ENCODE measurements at places on chromosomes 2 and 18.

DNA sequence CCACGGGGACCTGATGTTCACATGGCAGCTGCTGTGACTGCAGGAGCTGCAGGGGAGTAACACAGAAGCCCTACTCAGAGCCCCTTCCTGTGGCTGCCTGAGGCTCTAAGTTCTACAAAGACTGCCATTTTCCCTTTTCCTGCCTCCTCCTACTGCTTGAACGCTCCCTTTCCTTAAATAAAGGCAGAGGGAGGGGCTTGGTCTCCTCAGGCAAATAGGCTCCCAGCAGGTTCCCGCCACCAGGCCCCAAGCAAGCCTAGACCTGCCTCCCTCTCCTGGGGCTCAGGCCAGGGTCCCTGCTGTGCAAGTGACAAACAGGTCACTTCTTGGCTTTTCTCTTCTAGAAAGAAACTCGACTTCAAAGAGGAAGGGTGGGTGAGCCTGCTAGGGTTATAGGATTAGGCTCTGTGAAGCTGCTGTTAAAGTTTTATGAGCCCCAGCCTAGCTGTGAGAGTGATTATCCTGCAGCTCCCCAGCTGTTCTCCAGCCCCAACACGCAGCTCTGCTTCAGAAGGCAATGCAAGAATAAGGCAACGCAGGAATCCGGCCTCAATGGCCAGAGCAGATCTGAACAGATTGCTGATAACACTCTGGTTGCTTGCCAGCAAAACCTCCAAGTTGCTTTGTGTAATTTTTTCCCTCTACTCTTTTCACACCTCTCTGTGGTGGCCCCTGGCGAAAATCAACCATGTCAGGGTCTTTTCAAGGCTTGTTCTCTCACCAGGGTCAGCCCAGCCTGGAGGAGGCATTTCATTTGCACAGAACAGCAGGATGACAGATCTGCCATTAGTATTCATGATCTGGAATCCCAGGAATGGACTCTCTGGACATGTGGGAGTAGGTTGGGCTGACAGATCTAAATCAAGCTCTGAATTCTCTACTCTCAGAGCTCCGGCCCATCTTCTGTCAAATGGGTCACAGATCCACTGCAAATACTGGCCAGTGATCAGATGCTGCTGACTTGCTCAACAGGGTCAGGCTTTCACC is 71.3 kb downstream of the MRO start:
- no peak for DNase-seq

DNA sequence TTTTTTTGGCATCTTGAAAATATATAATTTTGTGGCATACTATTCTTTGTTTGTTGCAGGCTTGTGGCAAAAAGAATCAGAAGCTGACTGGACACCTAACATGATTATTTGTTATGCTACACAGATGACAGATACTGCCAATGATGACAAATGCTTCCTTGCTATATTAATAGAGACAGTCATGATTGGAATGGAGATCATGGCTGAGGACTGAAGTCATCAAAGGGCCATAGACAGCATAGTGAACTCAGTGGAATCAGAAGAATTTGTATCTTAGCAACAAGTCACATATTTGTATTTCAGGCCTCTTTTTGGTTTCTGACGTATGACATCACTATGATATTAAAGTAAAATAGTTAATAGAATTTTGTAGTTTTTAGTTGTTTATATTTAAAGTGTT is 1003.8 kb upstream of the DDX18 start:
- DNase-seq = no peak

DNA sequence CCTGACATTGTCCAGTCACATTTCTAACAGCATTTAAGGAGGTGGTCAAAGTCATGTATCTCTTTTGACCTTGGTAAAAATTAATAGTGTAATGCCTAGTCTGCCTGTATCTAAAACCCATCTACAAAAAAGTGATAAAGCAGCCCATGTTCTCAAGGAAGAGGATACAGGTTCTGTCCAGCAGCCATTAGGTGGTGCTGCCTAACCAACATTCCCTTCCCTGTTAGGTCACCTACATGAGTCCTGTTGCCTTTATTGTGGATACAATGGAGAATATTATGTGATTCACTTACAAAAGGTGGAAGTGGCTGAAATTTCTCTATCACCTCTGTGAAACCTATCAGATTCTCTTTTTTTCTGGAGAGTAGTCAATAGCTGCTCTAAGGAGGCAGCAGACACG is 52.5 kb downstream of the AQP4 start:
- DNase-seq = no peak

- DNase-seq = no peak
These were observed 41.7 kb upstream of the ELOA2 start for GRCh38 chr18:47077111-47077510.

DNA sequence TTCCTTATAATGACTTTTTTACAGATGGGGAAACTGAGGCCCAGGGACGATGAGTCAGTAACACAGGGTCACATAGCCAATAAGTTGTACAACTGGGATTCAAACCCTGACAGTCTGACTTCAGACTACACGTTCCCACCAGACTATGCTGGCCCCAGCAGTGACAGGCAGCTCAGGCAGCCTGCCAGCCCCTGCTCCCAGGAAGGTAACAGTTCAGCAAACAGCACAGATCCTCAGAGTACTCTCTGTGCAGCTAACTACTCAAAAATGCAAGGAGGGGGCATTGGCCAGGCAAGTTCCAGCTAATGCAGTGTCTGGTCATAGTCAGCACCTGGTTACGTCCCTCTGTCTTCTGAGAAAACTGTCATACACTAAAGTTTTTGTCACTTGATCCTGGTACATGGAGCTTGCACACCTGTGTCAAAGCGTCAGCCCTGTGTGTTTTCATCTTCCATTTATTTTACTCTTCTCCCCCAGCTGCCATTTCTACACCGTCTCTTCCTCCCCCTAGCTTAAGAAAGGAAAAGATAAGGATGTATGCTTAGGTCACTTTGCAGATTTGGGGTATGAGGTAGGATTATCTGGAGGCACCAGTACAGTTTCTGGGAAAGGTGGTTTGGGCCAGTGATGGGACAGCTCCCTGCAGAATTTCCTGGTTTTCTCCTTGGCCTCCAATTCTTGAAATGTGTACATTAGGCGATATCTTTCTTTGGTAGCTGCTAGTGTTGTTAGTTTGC is 4.5 kb downstream of the SMARCAL1 start:
- DNase-seq = no peak

GRCh38 chr2:159555651-159556392 is 60.5 kb downstream of the BAZ2B start:
- DNase-seq = no peak

Data from stimulated activated CD8-positive, alpha-beta memory T cell treated with anti-CD3 and anti-CD28 coated beads, Interleukin-4, amount 100 ng/mL, for 24 hours (primary cell).